Epithelial cell of umbilical artery (primary cell): ENCODE measurements at places on chromosomes 16 and 17. TPM values are rescaled to one million over a fixed set of nuclear protein-coding genes. Genes with fewer than 3 reads are reported as not detected.

Gene ABCC11
- total RNA-seq: not detected in 2 replicates

Gene C17orf113
- total RNA-seq: 0.15 and 0.32 TPM in 2 replicates

Gene CD300LD
- not detected in 2 replicates for total RNA-seq

Gene TEX14
- total RNA-seq: under 0.01 TPM in 1 of 2 replicates, not detected in the other

Gene USP10
- total RNA-seq: 42.2 and 48.6 TPM in 2 replicates

Gene SLC6A2
- total RNA-seq: not detected in 2 replicates

Gene CHST4
- not detected in 2 replicates for total RNA-seq

Gene NRN1L
- total RNA-seq: not detected in 2 replicates

Gene DPEP3
- total RNA-seq: not detected in 2 replicates

Gene C16orf89
- not detected in 2 replicates for total RNA-seq

Gene MPV17L
- total RNA-seq: 0.32 and 2.6 TPM in 2 replicates

Gene FBXL16
- 0.32 TPM in 1 of 2 replicates, not detected in the other for total RNA-seq

Gene CSH1
- not detected in 2 replicates for total RNA-seq

Gene OTOA
- total RNA-seq: 0.15 TPM in 1 of 2 replicates, not detected in the other

Gene HYDIN
- not detected in 2 replicates for total RNA-seq

Gene SYCE1L
- 0.97 TPM in 1 of 2 replicates, not detected in the other for total RNA-seq

Gene RAB26
- 1.6 and 1.8 TPM in 2 replicates for total RNA-seq

Gene KSR1
- total RNA-seq: 10.7 and 18.8 TPM in 2 replicates

Gene SEZ6
- not detected in 2 replicates for total RNA-seq

Gene PRMT7
- 37.4 and 65.8 TPM in 2 replicates for total RNA-seq

Gene SLC47A2
- not detected in 2 replicates for total RNA-seq

Gene ZFPM1
- total RNA-seq: 0.30 and 0.97 TPM in 2 replicates

Gene HBQ1
- 0.61 and 3.9 TPM in 2 replicates for total RNA-seq

Gene GCGR
- not detected in 2 replicates for total RNA-seq

Gene CD300H
- total RNA-seq: not detected in 2 replicates

Gene BBS2
- total RNA-seq: 50.0 and 63.5 TPM in 2 replicates

Gene ZPBP2
- not detected in 2 replicates for total RNA-seq

Gene SMTNL2
- not detected in 2 replicates for total RNA-seq

Gene KIAA0513
- 3.6 and 5.6 TPM in 2 replicates for total RNA-seq

Gene FBXW10
- total RNA-seq: not detected in 2 replicates

Gene MATCAP1
- total RNA-seq: 11.7 and 13.4 TPM in 2 replicates

Gene BEAN1
- 0.15 TPM in 1 of 2 replicates, not detected in the other for total RNA-seq

Gene EVPLL
- total RNA-seq: not detected in 2 replicates

Gene HOXB7
- total RNA-seq: 8.4 and 13.8 TPM in 2 replicates

Gene PRSS27
- total RNA-seq: 0.32 and 0.46 TPM in 2 replicates

Gene NTN1
- 0.32 TPM in 1 of 2 replicates, not detected in the other for total RNA-seq

Gene SNAI3
- total RNA-seq: 0.32 TPM in 1 of 2 replicates, not detected in the other

Gene LHX1
- not detected in 2 replicates for total RNA-seq

Gene ACAP1
- total RNA-seq: not detected in 2 replicates

Gene ACSM5
- total RNA-seq: not detected in 2 replicates

Gene SMIM36
- total RNA-seq: not detected in 2 replicates

Gene CD300LB
- total RNA-seq: not detected in 2 replicates

Gene SOX9
- under 0.01 and 0.15 TPM in 2 replicates for total RNA-seq

Gene CCL1
- 1.5 TPM in 1 of 2 replicates, not detected in the other for total RNA-seq

Gene CES5A
- total RNA-seq: not detected in 2 replicates

Gene SDR42E1
- total RNA-seq: under 0.01 and 0.46 TPM in 2 replicates

Gene UNC119
- 16.2 and 28.6 TPM in 2 replicates for total RNA-seq

Gene HSD17B2
- 1.9 and 4.4 TPM in 2 replicates for total RNA-seq

Gene PIMREG
- total RNA-seq: 26.0 and 31.2 TPM in 2 replicates

Gene TBC1D3D
- total RNA-seq: not detected in 2 replicates

Gene TSPOAP1
- total RNA-seq: not detected in 2 replicates

Gene LPO
- not detected in 2 replicates for total RNA-seq

Gene VPS35L
- 21.4 and 25.2 TPM in 2 replicates for total RNA-seq
